ENCODE measurements at places on chromosomes 7 and 10. TPM values are rescaled to one million over a fixed set of nuclear protein-coding genes. Genes with fewer than 3 reads are reported as not detected.

GRCh38 chr10:97497572-97498075 lies 598 bp downstream of the MMS19 start:
- peak; percentile 75 for DNase-seq

- DNase-seq = no peak
Observed at GRCh38 chr10:48599830-48600134, 5.1 kb downstream of the ARHGAP22 start.

Gene NYAP1
- total RNA-seq = 0.54 TPM

Gene OR2A42
- not detected for total RNA-seq

Gene EBLN1
- not detected for total RNA-seq

GRCh38 chr7:127391591-127392181 lies 822 bp downstream of the ZNF800 start:
- DNase-seq = peak; percentile 80

DNA sequence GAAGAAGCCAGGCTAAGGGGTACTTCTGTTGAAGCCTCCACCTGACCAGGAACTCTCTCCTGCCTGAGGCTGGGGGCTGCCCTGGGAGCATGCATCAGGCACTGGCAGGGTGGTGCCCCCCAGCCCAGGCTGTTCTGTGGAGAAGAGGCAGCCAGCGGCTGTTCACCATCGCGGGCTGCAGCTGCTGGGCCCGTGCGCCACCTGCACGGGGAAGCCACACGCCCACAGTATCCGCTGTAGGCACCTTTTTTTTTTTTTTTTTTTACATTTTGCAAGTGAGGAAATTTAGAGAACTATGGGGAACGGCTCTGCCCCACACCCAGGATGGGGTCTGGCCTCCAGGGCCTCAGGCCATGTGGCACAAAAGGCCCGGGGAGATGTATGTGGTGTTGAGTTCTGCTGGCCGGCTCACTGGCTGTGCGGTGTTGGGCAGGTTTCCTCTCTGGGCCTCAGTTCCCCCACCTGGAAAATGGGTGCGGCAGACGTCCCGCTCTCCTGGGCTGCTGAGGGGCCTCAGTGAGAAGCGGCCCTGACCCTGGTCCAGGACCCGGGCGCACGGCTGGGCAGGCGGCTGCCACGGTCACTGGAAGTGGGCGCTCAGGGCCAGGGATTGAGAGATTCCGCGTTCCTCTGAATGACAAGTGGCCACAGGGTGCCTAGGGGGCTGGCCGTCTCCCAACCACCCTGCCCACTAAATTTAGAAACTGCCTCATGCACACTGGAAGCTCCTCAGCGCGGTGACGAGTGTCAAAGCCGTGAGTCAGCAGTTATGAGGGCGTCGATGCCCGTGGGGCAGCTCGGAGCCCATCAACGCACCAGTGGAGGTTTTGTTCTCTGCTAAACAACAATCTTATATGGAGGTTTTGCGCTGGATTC lies 8.8 kb upstream of the INTS1 start:
- DNase-seq = peak; percentile 70

Gene SERPINE1
- total RNA-seq = 0.51 TPM

GRCh38 chr7:157644946-157645345 lies 308.1 kb downstream of the DNAJB6 start:
- DNase-seq = no peak

GRCh38 chr10:52870562-52870961 lies 98.0 kb upstream of the MBL2 start:
- DNase-seq = no peak

DNA sequence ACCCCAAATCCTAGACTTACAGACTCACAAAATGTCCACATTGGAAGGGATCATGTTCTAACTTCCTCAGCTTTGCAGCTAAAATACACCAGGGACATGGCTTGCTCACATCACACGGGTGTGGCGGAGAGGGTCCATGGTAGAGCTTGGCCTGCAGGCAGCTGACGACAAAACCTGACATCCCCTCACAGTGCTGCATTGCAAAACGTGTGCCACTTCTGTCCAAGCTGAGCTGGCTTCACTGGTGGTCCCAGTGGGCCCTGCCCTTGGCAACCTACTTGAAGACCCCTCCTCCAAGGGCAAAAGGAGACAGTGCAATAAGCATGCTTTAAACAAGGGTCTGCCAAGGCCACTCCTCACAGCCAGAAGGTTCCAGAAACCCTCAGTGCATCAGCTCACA lies 21.9 kb downstream of the ANXA11 start:
- no peak for DNase-seq

DNA sequence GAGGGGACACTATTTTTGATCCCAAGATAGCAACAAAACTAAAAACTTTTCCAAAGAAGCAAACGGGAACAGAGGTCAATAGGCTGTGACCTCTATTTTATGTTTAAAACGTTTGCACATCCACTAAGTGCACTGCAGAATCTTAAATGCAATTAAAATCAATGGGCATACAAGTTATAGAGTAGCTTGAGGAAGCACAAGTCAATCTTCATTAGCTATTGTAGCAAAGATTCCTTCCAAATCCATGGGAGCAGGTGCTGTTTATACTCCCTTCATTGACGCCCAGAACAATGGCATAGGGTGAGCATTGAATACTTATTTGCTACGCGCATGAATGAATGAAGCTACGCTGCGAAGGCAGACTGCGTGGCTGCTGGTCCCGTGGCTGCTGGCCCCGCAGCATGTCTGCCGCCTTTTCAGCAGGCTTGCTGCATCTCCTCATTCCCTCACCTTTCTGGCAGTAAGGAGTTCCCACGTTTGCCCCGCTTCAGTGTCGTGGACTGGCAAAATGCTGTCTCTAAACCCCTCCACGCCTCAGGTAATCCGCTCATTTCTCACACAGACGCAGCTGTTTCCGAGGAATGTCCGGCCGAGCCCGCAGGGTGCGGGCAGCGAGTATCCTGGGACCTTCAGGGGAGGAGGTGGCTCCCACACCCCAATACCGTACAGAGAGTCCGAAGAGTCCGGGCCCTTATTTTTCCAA lies 754 bp upstream of the PHYHIPL start:
- DNase-seq = peak; percentile 24

DNA sequence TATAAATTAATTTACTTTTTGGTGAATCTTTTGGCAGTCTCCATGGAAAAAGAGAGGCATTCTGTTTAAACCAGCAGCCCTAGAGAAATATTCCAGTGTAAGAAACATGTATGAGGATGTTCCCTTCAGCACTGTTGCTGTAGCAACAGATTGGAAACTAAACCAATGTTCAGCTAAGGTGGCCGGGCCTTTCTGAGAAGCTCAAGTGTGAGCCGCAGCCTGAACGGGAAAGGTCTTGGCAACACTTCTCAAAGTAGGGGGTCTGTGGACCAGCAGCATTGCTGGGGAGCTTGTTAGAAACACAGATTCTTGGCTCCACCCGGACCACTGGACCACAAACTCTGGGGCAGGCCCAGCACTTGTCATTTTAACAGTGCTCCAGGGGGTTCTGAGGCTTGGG lies 36.2 kb downstream of the RAMP3 start:
- DNase-seq = no peak

Gene AKR1B15
- not detected for total RNA-seq

- no peak for DNase-seq
Observed at GRCh38 chr7:42071372-42072261, 165.4 kb downstream of the GLI3 start.

Gene PRDX3
- total RNA-seq = 93.8 TPM

GRCh38 chr10:21318540-21319167 lies 206.8 kb downstream of the SKIDA1 start:
- DNase-seq = no peak

- no peak for DNase-seq
Observed at GRCh38 chr10:72814099-72814790, 79.3 kb upstream of the OIT3 start.

- DNase-seq = peak; percentile 37
Observed at GRCh38 chr10:77041636-77042258, 595.9 kb downstream of the KCNMA1 start.

DNA sequence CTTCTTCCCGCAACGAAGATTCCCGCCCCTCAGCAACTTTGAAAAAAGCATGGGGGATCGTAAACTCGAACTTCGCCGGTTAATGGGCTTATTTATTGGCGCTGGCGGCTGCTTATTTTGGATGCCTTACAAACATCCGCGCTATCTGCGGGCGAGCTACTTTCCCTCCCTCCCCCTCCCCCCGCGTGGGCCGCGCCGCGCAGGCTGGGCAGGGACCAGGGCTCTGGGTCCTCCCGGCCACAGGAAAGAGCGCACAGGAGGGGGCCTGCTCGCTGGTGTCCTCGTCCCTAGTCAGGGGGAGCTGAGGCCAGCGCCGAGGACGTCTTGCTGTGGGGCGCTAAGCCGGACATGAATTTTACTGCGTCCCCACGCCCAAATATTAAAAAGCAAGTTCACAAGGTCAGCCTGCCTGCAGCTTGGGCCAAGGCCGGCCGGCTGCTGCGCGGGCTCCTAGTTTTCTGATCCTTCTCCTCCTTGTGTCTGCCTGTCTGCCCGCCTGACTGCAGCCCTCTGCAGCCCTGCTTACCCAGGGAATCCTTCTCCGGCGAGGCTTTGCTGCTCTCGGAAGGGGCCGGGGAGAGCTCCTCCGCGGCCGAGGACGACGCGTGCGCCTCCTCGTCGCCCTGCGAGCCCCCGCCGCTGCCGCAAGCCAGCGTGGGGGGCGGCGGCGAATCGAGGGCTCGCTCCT lies 1.2 kb downstream of the HOXA10 start:
- no peak for DNase-seq

Gene ANKRD26
- 11.9 TPM for total RNA-seq

DNA sequence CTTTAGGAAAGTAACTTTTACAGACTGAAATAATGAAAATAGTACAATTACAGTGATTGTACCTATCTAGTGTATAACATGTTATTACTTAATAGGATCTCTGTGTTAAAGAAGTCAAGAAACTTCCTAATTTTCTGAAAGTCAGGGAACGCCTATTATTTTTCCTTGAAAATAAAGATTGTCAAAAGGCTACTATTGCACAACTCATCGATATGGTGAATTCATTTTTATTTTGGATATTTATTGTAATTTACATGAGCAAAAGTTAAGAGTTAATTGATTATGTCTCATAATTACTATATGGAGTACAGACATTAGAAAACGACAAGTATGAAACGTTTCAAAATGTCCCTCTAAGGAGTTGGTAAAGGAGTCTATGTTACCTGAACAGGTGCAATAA lies 12.8 kb downstream of the MINDY3 start:
- no peak for DNase-seq

- DNase-seq = no peak
Observed at GRCh38 chr10:95241533-95241932, 47.5 kb downstream of the ACSM6 start.

- no peak for DNase-seq
Observed at GRCh38 chr10:31635415-31636065, 293.1 kb downstream of the ARHGAP12 start.

- no peak for DNase-seq
Observed at GRCh38 chr10:44552726-44553125, 167.8 kb upstream of the CXCL12 start.

- DNase-seq = no peak
Observed at GRCh38 chr10:44927352-44927751, 16.2 kb downstream of the TMEM72 start.

Gene ENTPD1
- 10.9 TPM for total RNA-seq

- DNase-seq = no peak
Observed at GRCh38 chr10:32887481-32887880, 70.5 kb downstream of the ITGB1 start.

Gene ADGRA1
- total RNA-seq = not detected

Gene EPO
- 0.22 TPM for total RNA-seq

DNA sequence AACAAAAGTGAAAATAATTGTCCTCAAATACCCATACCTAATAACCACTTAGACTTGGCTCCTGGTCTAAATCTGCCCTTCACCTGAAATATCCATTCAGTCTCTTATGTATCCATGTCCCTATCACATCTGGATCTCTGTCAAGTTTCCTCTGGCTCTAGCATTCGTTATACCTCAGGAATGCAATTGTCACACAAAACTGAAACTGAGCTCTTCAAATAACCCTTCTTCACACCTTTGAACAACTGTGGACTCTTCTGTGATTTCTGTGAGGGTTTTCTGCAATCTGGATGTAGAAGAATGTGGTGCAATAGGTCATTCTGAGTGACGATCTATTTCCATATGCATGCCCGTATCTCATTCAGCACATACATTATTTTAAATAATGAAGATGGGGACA lies 53.5 kb upstream of the FGL2 start:
- no peak for DNase-seq

Gene C10orf62
- total RNA-seq = not detected

GRCh38 chr7:102934701-102935100 lies 21.9 kb downstream of the LRRC17 start:
- DNase-seq = no peak

GRCh38 chr7:18638594-18639452 lies 143.3 kb downstream of the HDAC9 start:
- no peak for DNase-seq

DNA sequence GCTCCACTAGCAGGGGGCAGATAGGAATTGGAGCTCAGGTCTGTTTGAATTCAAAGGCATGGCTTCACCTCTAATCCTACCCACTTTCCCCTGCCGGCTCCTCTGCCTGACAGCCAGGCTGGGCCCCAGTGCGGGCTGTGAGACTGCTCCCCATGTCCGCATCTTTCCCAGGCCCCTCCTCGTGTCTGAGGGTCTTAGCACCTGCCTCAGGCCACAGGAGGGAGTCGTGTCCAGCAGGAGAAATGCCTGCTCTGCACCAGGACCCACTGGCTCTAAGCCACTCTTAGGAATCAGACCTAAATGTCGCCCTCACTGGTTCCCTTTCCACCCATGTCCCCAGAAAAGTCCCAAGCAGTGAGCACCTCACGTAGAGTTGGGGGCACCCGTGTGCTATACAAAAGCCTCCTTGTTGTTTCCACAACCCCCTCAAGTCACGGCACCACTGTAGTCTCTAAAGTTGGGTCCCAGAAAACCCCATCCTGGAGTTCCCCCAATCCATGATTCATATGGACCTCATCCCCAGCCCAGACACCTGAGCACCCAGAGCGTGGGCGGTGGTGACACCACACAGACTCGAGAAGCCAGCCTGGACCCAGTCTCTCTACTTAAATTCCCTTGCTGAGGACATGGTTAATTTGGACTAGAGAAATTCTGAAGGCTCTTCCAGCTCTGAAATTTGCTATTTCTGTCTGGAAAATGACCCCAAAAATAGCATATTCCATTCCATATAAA lies 466.4 kb upstream of the ZMIZ1 start:
- no peak for DNase-seq

GRCh38 chr10:102704915-102705314 lies 9.3 kb downstream of the ARL3 start:
- DNase-seq = no peak

- DNase-seq = no peak
Observed at GRCh38 chr7:133489906-133490305, 237.0 kb downstream of the EXOC4 start.

Gene RBP3
- not detected for total RNA-seq

- no peak for DNase-seq
Observed at GRCh38 chr10:4457597-4457996, 368.4 kb upstream of the AKR1E2 start.

Gene OR6B1
- not detected for total RNA-seq

GRCh38 chr7:70621954-70622600 lies 509.9 kb upstream of the GALNT17 start:
- no peak for DNase-seq

Gene CPEB3
- 3.4 TPM for total RNA-seq

GRCh38 chr10:127148066-127148932 lies 48.1 kb downstream of the INSYN2A start:
- no peak for DNase-seq

Gene CYP26C1
- total RNA-seq = not detected

GRCh38 chr7:33590916-33591315 lies 314.4 kb upstream of the BMPER start:
- DNase-seq = no peak

Gene UNCX
- not detected for total RNA-seq

- no peak for DNase-seq
Observed at GRCh38 chr10:20858292-20859124, 38.6 kb downstream of the NEBL start.

Gene LEP
- total RNA-seq = not detected

Gene CALML3
- total RNA-seq = not detected
